ENCODE measurements at places on chromosomes 11 and 22.
A peak's percentile ranks its signal among the peaks of the same experiment; 100 is the strongest.

DNA sequence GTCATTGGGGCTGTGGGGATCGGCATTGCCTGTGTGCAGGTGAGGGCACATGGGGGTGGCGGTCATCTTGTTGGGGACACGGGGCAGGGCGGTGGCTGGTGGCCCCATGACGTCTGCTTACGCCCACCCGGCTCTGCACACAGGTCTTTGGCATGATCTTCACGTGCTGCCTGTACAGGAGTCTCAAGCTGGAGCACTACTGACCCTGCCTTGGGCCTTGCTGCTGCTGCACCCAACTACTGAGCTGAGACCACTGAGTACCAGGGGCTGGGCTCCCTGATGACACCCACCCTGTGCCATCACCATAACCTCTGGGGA, 4.4 kb downstream of the POLR2L start:
- no peak for DNase-seq

DNA sequence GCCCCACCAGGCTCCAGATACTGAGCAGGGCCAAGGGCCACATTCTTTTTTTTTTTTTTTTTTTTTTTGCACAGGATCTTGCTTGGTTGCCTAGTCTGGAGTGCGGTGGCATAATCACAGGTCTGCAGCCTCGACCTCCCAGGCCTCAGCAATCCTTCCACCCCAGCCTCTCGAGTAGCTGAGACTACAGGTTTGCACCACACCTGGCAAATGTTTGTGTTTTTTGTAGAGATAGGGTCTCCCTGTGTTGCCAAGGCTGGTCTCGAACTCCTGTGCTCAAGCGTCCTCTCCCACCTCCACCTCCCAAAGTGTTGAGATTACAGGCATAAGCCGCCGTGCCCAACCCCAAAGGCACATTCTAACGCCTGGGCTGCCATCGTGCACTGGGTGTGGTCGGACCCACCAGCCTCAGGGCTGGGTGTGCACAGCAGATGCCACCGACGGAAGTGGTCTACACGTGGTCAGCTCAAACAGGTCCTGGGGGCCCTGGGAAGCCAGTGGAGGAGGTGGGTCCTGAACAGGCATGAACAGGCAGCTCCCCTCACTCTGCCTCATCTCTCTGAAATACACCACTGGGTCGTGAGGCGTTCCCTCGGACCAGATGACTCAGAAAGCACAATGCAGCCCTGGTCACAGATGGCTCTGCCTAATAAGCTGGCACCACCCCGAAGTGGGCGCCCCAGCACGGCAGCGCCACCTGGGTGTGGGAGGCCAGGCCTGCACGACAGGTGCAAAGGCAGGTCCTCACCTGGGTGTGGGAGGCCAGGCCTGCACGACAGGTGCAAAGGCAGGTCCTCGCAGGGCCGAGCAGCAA, 5.1 kb upstream of the B4GALNT4 start:
- DNase-seq = no peak

GRCh38 chr11:67648140-67648795, 2.3 kb downstream of the ACY3 start:
- DNase-seq = no peak

- no peak for DNase-seq
Measured at GRCh38 chr22:27104449-27104848, 447.1 kb downstream of the MIAT start.

- DNase-seq = no peak
Measured at GRCh38 chr11:65802841-65803240, 16.0 kb downstream of the OVOL1 start.

- DNase-seq = no peak
Measured at GRCh38 chr11:12121011-12121410, 10.6 kb downstream of the MICAL2 start.

DNA sequence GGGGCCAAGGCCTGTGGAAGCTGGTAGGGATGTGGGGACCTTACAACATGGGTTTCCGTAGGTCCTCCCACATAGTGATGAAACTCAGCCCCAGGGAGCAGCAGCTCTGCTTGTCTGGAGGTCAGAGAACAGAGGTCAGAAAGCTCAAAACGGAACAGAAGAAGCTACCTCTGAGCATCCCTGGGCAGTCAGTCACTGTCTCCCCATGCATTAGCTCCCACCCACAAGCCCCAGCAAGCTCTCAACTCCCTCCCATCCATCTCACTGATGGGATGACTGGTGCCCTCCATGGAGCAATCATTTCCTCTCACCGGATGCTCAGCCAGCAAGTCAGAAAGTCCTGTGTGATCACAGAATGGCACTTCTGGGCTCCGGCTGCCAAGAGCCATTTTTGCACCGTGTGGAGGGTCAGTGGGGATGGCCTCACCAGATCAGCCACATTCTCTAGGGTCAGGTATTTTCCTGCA, 1.9 kb downstream of the TPP1 start:
- DNase-seq = no peak

DNA sequence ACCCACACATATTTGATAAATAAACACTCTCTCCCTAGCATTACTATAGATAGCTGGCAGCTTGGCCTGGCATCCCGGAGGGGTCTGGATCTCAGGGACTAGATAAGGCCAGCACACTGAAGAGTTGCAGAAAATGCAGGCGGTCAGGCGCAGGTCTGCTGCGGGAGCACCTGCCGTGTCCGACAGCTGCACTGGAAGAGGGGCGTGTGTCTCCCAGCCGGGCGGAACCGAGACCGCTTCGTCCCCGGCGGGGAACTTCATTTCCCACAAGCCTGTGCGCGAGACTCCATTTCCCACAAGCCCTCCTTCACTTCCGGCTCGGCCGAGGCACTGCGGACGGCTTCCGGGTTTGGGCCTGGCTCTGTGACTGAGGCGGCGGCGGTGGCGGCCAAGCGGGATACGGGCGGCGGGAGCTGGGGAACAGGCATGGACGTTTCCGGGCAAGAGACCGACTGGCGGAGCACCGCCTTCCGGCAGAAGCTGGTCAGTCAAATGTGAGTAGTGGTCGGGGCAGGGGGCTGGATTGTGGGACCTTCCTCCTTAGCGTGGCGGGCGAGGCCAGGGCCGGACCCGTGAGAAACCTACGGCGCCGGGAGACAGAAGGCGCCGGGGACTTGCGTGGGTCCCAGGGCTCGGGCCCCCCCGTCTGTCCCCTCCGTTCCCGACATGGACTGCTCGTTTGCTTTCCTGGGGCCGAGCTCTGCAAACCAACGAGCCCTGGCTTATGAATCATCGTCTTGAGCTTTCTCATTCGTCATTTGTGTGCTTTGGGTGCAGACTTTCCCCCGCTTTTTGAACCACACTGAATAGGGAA, at the start of gene MED15:
Gene MED15, plus strand, starts transcription at position 358 of the 814 bp plus-strand sequence. Its CDS starts 69 bp downstream, at position 427.
- peak; percentile 69 for DNase-seq

DNA sequence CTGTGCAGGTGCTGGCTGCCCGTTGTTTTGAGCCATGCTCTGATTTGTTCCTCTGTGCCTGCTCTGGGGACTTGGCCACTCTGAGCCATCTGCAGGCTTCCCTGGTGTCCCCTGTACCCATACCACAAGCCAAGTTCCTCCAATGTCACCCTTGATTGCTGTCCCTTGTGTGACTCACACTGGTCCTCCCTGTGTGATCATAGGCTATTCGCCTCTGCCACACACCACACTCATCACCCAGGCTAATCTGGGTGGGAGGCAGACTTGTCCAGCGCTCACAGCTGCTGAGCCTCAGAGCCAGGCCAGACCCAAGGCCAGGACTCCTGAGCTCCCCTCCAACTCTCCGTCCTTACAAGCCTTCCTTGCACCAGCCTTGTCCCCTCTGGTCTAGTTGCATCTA, 31.7 kb downstream of the IGF2 start:
- no peak for DNase-seq

- no peak for DNase-seq
Measured at GRCh38 chr11:60744114-60744513, 12.6 kb upstream of the MS4A15 start.

GRCh38 chr11:12229450-12230229, 119.2 kb downstream of the MICAL2 start:
- DNase-seq = no peak

DNA sequence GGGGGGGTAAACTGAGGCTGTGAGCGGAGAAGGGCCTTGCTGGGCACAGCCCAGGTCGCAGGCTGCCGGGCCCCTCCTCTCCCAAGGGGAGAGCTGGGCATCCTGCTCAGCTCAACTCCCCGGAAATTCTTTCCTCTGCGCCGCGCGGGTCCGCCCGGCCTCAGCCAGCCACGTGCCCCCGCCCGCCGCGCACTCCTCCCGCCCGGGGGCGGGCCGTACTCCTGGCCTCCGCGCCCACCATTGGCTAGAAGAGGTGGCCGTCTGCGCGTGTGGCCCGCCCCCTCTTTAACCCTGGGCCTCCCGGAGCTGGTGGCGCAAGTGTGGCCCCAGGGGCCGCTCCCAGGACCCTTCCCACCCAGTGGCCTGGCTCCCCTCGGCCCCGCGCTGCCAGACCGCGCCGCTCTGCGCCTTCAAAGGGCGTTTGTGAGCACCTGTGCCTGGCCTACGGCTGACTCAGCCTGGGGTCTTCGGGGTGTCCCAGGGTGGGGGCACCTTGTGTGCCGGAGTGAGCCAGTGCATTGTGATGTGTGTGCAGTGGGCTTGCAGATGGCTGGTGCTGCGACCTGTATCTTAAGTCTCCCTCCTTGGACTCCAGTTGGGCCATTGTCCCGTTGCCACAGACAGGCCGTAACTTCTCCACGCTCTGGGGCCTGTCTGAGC, 2.0 kb downstream of the MRGPRF start:
- peak; percentile 66 for DNase-seq

- no peak for DNase-seq
Measured at GRCh38 chr11:95717314-95717713, 72.3 kb downstream of the FAM76B start.

GRCh38 chr11:71247551-71248250, 4.7 kb downstream of the SHANK2 start:
- DNase-seq = no peak
